ENCODE measurements at places on chromosomes 2 and 18.
A peak's percentile ranks its signal among the peaks of the same experiment; 100 is the strongest.

DNA sequence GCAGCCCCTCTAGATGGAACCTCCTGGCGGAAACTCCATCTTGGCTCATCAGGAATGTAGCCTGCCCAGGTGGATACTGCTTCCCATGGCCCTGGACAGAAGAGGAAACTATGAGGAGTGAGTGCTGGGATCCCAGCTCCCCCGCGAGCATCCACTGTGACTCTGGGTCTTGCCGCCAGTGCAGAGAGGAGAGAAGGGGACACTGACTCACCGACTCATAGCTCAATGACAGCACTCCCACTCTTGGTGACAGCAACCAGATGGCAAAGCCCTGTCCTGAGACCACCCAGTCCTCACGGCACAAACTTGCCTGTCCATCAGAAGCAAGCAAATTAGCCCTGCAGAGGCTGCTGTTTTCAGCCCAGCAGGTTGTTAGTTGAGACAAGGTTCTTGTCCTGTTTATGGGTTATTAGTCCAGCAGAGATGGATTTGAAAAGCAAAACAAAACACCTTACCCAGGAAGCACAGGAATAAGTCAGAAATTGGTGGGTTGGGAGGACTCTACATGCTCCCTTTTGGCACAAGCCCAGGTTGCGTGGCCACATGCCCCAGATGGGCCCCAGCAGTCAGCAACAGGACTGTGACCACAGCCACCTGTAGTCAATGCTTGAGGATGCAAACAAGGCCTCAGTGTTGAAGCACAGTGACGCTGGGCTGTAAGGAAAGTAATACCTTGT is 111.5 kb upstream of the GLI2 start:
- no peak overlapping the region for H3K27ac ChIP-seq
- ATAC-seq, result no peak
- no peak overlapping the region for H3K4me3 ChIP-seq

- H3K36me3 ChIP-seq, result no peaks in the 10 kb centered on the region
- peaks cover 36% of the 10 kb centered on the region for H3K27me3 ChIP-seq
- no peak overlapping the region for H3K4me3 ChIP-seq
- no peak overlapping the region for H3K27ac ChIP-seq
- H3K4me1 ChIP-seq, result no peaks in the 10 kb centered on the region
Measured at GRCh38 chr18:37440206-37440605, 125.4 kb downstream of the CELF4 start.

- ATAC-seq, result no peak
- H3K4me3 ChIP-seq, result no peak overlapping the region
- peaks cover 33% of the 10 kb centered on the region for H3K27me3 ChIP-seq
- H3K36me3 ChIP-seq, result no peaks in the 10 kb centered on the region
Measured at GRCh38 chr18:22865354-22866116, 67.6 kb upstream of the RBBP8 start.

DNA sequence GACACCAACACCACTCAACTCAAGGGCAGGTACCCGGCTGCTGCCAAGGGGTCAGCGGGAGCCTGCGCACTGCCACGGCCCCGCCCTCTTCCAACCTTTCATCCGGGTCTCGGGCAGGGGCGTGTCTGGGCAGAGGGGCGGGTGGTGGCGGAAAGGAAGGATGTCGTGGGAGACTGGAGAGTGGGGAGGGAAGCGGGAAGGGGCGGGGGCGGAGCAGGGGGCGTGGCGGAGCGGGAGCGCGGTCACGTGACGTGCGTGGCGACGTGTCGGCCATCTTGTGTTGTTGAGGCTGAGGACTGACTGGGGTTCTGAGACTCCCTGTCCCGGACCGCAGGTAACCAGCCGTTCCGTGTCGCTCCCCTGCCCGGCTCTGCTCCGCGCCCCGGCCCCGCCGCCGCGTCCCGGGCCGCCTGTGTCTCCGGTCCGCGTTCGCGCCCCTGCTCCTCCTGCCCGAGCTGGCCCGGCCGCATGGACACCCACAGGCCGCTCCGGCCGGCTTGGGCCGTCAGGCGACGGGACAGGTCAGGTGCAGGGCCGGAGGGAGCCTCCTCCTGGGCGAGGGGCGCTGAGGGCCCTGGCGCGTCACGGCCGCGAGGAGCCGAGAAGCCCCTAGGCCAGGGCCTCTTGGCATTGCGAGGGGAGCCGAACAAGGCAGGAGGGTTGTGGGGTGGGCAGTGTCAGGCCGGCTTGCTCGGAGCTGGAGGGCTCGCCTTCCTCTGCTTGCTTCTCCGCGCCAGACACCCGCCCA is at the start of gene GIGYF2:
TSS of gene GIGYF2 (plus strand) at position 273 of the 748 bp plus-strand sequence. CDS start 37,867 bp downstream, outside the sequence.
- H3K27me3 ChIP-seq, result no peaks in the 10 kb centered on the region
- H3K4me3 ChIP-seq, result peak within 1 kb of the TSS; percentile 96
- peak; percentile 95 for ATAC-seq

- no peak overlapping the region for H3K4me3 ChIP-seq
- ATAC-seq, result no peak
- no peak overlapping the region for H3K27ac ChIP-seq
- H3K27me3 ChIP-seq, result peaks cover 28% of the 10 kb centered on the region
- H3K36me3 ChIP-seq, result no peaks in the 10 kb centered on the region
Measured at GRCh38 chr2:85255813-85256594, 71.8 kb downstream of the TGOLN2 start.

- no peak overlapping the region for H3K4me3 ChIP-seq
- ATAC-seq, result no peak
- no peaks in the 10 kb centered on the region for H3K27me3 ChIP-seq
- H3K27ac ChIP-seq, result no peak overlapping the region
- H3K4me1 ChIP-seq, result no peaks in the 10 kb centered on the region
Measured at GRCh38 chr2:186098821-186099220, 360.2 kb downstream of the FSIP2 start.

DNA sequence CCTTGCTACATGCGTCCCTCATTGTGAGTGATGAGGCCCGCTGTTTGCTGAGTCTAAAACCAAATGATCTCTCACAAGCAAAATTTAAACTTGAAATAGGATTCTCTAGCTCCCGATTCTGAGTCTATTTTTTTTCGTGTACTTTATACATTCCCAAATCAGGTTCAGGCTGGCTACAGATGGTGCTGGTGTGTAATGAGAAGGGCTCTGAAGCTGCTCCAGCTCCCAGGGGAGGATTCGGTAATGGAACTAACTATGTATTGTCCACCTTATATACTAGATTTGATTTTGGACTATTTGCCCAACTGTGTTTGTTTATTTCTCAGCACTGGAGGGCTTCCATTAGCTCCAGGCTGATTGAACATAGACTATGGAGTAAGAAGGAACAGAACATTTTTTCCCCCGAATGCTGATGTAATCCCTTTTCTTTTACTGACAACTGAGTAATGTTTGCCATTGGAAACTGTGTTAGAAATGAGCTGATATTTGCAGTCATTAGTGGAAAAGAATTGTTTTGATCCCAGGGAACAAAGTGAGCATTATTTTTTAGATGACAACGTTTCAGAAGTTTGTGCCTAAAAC is 274.0 kb upstream of the FIGN start:
- H3K27ac ChIP-seq, result no peak overlapping the region
- no peak for ATAC-seq
- no peaks in the 10 kb centered on the region for H3K36me3 ChIP-seq
- H3K27me3 ChIP-seq, result no peaks in the 10 kb centered on the region
- H3K4me3 ChIP-seq, result no peak overlapping the region

DNA sequence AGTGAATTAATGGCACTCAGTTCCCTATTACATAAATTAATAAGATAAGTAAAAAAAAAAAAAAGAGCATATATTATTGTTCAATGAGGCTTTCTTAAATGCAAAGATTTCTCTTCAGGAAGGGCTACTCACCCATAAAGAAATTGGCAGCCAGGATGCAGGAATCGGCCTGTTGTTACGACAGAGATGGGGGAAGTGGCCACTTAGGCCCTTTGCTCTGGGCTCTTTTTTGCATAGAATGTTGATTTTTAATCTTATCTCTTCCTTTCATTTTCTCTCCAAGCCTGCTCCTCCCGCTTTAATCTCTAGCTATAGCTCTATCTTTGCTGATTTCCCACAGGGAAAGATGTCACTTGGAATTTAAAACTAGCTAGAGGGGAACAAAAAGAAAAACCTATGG is 391.8 kb upstream of the CRIM1 start:
- H3K36me3 ChIP-seq, result no peaks in the 10 kb centered on the region
- H3K4me1 ChIP-seq, result no peaks in the 10 kb centered on the region
- no peak overlapping the region for H3K27ac ChIP-seq
- no peak overlapping the region for H3K4me3 ChIP-seq
- no peak for ATAC-seq

- H3K4me3 ChIP-seq, result no peak overlapping the region
- H3K36me3 ChIP-seq, result no peaks in the 10 kb centered on the region
- no peaks in the 10 kb centered on the region for H3K4me1 ChIP-seq
- H3K27me3 ChIP-seq, result no peaks in the 10 kb centered on the region
Measured at GRCh38 chr18:34590503-34590902, 119.6 kb upstream of the DTNA start.

DNA sequence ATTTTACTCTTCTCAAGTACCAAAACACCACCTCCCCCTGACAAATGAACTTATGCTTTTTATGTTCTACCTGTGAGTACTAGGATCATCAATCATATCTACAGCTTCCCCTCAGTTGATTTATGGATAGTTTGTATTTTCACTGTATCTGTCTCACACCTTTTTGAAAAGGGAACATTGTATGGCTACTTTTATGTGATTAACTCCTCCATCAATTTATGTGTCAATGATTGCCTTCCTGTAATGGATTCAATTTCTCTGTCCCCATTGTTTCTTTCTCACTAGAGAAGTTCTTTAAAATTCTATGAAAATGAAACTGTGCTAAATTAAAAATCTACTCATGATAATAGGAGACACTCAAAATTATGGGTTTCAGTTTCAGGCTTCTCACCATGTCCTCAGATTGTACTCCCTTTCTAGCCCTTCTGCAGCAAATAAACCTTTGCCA is 935.0 kb downstream of the TRIB2 start:
- H3K27ac ChIP-seq, result no peak overlapping the region
- no peaks in the 10 kb centered on the region for H3K27me3 ChIP-seq
- ATAC-seq, result no peak

DNA sequence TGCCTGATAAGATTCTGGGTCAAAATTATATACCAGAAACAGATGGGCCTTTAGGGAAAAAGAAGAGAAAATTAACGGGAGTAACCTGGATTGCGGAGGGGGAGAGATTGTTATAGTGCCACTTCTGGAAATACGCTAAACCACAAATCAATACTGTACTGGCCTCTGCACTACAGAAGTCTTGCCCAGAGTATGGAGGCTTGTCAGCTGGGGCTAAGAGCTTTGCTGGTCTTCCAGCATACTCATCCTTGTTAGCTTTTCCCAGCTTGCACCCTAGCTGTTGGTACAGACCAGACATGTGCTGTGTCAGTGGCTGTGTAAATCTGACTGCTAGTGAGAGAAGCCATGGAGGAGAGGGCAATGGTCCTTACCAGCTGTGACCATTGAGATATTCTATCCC is 8.9 kb downstream of the AGBL5 start:
- peaks cover 1% of the 10 kb centered on the region for H3K4me1 ChIP-seq
- no peaks in the 10 kb centered on the region for H3K27me3 ChIP-seq
- no peak for ATAC-seq
- H3K27ac ChIP-seq, result no peak overlapping the region
- H3K36me3 ChIP-seq, result peaks cover 38% of the 10 kb centered on the region

DNA sequence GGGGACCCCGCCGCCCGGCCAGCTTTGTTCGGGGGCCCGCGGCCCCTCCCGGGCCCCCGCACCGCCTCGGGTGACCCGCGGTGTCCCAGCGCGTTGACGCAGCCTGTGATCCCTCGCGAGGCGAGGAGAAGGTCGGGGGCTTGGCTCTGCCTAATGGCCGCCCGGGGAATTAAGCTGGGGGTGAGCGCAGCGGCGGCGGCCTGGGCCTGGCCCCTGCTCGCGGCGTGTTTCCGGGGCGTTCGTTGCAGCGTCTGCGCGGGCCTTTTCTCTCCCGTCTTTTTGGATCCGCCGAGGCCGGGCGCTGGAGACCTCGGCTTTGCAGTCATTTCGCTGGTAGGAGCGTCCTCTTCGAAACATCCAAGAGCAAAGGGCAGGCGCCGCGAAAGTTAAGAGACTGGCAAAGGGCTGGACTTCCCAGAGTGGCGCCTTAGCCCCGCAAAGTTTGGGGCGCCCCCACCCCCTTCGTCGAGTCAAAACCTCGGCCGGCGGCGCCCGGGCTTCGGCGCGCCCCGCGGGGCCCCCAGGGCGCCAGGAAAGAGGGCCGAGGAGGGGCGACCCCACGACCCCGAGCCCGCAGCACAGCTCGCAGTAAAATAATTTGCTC is 1.3 kb downstream of the SALL3 start:
- no peak overlapping the region for H3K27ac ChIP-seq
- ATAC-seq, result no peak
- no peak overlapping the region for H3K4me3 ChIP-seq
- peaks cover 49% of the 10 kb centered on the region for H3K27me3 ChIP-seq

- H3K27ac ChIP-seq, result no peak overlapping the region
- H3K4me3 ChIP-seq, result no peak overlapping the region
- H3K36me3 ChIP-seq, result peaks cover 32% of the 10 kb centered on the region
Measured at GRCh38 chr2:43465234-43465633, 130.6 kb downstream of the THADA start.

GRCh38 chr2:66069937-66070720 is 364.8 kb upstream of the MEIS1 start:
- no peak overlapping the region for H3K27ac ChIP-seq
- ATAC-seq, result no peak
- no peaks in the 10 kb centered on the region for H3K36me3 ChIP-seq
- no peak overlapping the region for H3K4me3 ChIP-seq
- H3K4me1 ChIP-seq, result no peaks in the 10 kb centered on the region

DNA sequence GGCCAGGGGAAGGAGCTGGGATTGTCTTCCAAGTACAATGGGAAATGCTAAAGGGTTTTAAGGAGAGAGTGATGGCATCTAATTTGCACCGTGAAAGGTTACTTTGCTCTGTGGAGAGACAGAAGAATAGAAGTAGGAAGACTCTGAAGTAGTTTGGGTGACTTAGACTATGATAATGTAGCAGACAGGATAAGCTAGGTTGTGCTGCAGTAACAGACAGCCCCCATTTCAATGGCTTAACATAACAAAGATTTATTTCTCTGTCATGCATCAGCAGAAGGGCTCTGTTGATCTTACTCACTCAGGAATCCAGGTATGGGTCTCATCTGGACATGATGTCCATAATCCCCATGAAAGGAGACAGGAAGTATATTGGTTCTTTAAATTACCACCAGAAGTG is 26.4 kb downstream of the GNLY start:
- ATAC-seq, result no peak
- H3K36me3 ChIP-seq, result no peaks in the 10 kb centered on the region
- no peak overlapping the region for H3K27ac ChIP-seq
- H3K27me3 ChIP-seq, result peaks cover 13% of the 10 kb centered on the region
- no peak overlapping the region for H3K4me3 ChIP-seq
